ENCODE measurements at places on chromosomes 2 and 18.
A peak's percentile ranks its signal among the peaks of the same experiment; 100 is the strongest.

DNA sequence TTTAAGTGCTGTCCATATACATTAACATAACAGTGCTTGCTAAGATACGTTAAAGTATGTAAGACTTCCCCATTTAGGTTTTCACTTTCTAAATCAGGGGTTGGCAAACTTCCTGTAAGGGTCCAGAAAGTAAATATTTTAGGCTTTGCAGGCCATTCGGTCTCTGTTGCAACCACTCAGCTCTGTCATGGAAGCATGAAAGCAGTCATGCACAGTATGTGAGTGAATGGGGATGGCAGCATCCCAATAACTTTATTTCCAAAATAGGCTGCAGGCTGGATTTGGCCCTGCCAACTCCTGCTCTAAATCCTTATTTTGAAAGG is 128.7 kb downstream of the PLA2R1 start:
- no peak for DNase-seq

- no peak for DNase-seq
Measured at GRCh38 chr2:232655392-232655791, 22.0 kb downstream of the EFHD1 start.

DNA sequence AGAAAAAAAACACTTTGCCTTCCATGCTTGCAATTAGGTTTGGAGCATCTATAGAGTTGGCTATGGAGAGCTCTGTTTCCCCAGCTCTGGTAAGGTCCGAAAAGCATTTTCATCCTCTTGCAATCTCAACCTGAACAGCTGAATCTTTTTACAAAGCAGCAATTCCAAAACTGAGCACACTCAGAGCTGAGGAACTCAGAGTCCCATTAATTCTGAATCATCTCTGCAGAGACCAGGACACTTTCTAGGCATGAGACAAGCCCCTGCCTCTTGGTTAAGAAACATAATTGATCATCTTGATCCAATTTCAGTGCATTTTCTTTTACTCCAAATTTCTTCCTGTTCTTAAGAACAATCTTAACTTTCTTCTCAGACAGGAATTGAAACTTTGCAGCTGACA is 4.2 kb downstream of the CNGA3 start:
- no peak for DNase-seq

DNA sequence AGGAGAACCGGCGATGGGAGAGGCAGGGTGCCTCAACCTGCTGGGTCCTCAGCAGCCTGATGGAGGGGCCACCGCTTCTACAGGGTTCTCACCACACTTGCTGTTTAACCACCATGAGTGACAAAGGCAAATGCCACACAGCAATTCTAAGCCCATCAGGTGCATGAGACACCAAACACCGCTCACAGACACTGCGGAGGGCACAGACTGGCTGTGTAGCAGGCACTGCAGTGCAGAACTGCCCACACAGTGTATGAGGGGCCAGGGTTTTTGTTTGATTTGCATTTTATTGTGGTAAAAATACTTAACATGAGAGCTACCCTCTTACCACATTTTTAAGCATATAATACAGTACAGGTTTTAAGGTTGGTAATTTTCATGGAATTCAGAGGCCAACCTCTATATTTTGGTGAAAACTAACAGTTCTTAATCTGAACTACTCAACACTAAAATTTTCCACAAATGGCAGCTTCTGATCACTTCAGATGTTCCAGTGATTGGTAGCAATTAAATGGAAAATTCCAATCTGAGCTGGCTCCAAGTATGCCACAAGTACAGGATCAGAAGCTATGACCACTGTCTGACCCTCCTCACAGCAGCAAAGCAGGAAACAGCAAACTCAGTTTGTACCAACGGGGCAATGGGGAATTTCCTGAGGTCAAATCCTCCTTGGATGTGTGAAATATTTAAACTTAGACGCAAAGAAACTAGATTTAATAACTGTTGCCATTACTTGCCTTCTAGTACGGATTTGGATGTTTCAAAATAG is 67.7 kb downstream of the FAM210A start:
- DNase-seq: no peak

- DNase-seq: peak; percentile 83
Measured at GRCh38 chr2:37615804-37616676, 55.4 kb downstream of the CDC42EP3 start.

DNA sequence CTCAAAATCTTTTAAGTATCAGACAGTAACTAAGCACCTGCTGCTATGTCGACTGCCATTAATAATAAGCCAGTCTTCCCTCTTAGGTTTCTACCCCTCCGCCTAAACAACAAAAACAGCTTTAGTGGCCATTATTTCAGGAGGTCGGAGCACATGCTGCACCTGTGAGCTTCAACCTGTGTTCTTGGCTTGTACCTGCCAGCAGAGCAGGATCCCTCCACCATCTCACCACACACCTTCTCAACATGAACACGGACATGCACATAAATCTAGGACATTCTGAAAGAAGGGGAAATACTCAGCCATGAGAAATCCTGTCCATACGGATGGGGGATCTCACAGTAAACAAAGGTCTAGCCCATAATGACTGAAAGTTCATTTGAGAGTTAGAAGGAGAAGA is 3.7 kb downstream of the CYB5A start:
- no peak for DNase-seq

DNA sequence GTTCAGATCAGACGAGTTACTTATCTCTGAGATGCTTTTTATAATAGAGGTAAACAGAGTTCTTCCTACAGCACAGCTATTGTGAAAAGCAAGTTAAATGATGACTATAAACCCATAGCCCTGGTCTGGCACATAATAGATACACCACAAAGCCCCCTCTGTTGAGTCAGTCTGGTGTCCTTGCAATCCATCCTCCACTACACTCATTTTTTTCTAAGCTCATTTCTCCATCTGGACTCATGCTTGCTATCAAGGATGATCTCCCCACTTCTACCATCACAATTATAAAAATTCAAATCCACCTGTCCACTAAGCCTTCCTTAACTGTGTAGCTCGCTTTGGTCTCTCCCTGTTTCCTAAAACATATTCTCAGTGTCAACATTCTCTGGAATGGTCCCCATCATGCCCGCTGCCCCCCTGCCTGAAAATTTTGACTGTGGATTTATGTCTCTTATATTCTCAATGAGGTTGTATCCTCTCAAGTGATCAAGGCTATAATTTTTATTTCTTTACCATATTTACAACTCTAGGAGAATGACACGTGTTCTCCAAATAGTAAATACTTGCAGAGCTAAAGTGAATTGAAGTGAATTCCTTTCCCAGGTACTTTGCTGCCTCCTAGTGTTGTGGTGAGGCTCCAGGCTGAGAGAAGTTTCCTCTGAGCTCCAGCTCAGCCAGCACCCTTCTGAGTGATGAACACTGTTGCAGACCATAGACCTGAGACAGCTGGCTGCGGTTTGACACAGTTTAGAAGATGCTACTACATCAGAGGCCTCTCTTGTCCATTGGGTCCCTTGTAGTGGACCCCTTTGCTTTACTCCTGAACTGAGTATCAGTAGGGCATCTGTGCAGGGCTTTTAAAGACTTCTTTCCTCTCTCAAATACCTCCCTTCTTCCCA is 108.7 kb downstream of the DPP10 start:
- no peak for DNase-seq

DNA sequence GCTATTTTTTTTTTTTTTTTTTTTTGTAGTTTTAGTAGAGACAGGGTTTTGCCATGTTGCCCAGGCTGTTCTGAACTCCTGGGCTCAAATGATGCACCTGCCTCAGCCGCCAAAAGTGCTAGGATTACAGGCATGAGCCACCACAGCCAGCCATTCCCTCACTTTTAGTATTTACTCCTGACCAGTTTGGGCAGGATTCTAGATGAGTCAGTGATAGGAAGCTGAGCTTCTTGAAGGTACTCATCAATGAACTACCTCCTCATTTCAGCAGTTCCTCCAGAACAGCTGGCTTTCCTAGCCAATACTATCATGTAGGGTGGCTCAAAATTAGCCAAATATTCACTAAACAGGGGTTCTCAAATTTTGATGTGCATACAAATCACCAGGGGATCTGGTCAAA is 57.2 kb downstream of the CYBRD1 start:
- DNase-seq: no peak

DNA sequence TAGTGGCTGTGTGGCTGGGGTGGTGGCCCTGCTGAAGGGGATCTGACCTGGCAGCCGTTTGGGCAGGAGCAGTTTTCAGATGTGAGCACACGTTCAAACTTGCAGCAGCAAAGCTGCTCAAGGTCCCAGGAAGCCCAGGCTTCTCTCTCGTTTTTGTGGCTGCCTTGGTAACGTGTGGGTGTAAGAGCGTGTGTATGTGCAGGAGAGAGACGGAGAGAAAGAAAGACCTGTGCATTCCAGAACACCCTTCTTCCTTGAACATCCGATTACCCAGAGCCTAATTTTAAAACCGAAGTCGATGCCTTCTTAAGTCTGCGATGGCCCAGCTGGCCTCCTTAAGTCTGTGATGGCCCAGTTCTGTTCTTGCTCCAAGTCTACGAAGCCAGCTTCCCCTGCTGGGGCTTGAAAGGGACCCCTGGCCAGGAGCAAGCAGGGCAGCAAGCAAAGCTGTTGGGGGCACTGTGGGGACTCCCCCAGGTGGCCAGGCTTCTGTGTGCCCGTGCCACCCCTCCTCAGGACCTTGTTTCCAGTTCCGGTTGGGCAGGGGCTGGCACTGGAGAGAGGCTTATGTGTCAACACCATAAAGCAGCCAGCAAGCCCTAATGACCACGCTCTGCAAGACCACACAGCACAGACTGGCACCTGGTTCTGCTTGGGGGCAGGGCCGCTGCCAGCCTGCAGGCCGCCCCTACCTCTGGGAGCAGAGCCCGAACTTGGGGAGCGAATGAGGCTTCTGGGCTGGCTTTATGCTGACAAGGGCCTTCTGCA is 55.8 kb upstream of the ALPP start:
- peak; percentile 40 for DNase-seq

DNA sequence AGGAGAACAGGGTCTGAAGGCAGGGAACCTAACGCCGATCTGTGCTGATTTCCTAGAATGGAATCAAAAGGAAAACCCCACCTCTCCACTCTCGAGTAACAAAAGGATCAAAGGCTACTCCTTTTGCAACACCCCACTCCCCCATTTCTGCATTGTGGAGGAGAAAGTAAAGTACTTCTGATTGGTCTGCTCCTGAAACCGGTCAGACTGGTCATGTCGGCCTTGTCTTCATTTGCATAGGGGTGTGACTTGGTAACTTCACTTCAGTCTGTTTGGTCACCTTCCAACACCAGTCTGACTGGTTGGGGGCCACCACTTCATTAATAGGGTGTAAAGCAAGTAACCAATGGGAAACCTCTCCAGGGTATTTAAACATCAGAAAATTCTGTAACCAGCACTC is 771.9 kb downstream of the ERBB4 start:
- no peak for DNase-seq

- DNase-seq: no peak
Measured at GRCh38 chr2:232435805-232436204, 20.1 kb upstream of the ALPI start.

GRCh38 chr2:236935083-236935482 is 150.6 kb upstream of the COPS8 start:
- DNase-seq: no peak
